ENCODE measurements at places on chromosomes 3 and 15.

GRCh38 chr3:33057320-33058298, 39.3 kb downstream of the GLB1 start:
- no peak overlapping the region for H3K4me3 ChIP-seq
- no peak overlapping the region for H3K27ac ChIP-seq
- peaks cover 63% of the 10 kb centered on the region for H3K36me3 ChIP-seq
- peaks cover 65% of the 10 kb centered on the region for H3K4me1 ChIP-seq

- no peak overlapping the region for H3K4me3 ChIP-seq
- DNase-seq = no peak
- no peak overlapping the region for H3K27ac ChIP-seq
- peaks cover 6% of the 10 kb centered on the region for H3K4me1 ChIP-seq
Observed at GRCh38 chr15:72304596-72304995, 15.4 kb downstream of the CELF6 start.

DNA sequence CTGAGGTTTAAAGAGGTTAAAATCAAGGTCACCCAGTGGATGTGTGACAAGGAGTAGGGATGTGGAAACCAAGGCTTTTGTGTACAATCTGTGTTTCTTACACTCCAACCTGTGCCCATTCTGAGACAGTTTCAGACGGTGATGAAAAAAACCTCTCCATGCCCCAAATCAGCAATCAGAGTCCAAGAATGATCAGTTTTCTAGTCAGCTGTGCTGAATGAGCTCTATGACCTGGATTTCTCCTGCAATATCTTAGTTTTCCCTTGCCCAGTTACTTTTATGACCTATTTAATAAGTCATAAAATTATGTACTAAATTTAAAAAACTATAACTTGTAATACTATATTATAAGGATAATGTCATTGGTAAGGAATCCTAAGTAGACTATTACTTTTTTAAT, 37.5 kb upstream of the CBLB start:
- H3K27ac ChIP-seq = no peak overlapping the region
- H3K36me3 ChIP-seq = peaks cover 9% of the 10 kb centered on the region
- no peak overlapping the region for H3K4me3 ChIP-seq
- peaks cover 7% of the 10 kb centered on the region for H3K4me1 ChIP-seq
- no peaks in the 10 kb centered on the region for H3K27me3 ChIP-seq

- no peaks in the 10 kb centered on the region for H3K27me3 ChIP-seq
- H3K4me1 ChIP-seq = peaks cover 17% of the 10 kb centered on the region
- DNase-seq = no peak
- no peak overlapping the region for H3K27ac ChIP-seq
- H3K36me3 ChIP-seq = peaks cover 29% of the 10 kb centered on the region
Observed at GRCh38 chr3:16357186-16358121, 92.4 kb downstream of the OXNAD1 start.

All from activated naive CD8-positive, alpha-beta T cell treated with anti-CD3 and anti-CD28 coated beads, Interleukin-2, amount 10 ng/mL, durations not matched to agents 7 days and 5 days (primary cell).